ENCODE measurements at places on chromosomes 4 and X.
A peak's percentile ranks its signal among the peaks of the same experiment; 100 is the strongest.

DNA sequence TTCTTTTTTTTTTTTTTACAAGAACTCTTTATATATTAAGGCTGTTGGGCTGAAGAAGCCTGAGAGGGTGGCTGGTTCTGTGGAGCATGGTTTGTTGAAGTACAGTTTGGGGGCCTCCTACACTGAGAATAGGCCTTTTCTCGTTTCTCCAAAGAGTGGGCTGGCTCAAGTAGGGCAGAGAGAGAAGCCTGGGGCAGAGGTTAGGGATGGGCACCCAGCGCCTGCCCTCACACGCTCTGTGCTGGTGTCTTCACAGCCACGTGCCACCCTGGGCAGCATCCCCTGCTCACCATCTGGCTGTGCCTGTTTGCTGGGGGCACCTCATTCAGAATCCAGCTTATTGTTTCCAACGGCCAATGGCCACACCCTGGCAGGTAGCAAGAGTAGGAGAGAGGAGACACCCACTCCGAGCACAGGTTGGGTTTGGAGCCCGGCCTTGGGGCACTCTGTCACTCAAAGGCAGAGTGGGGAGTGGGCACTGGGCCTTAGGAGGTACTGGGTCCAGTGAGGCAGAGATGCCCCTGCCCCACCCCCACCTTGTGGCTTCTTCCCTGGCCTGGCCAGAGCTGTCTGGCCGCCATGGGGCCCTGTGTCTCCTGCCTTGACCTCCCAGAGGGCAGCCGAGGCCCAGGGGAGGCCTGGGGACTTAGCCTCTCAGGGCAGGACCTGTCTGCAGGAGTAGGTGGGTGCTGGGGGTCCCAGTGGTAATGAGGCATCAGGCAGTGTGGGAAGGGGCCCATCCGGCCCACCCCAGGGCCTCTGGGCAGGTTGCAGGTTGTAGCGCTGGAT is 2.9 kb downstream of the MSANTD1 start:
- no peak for DNase-seq

DNA sequence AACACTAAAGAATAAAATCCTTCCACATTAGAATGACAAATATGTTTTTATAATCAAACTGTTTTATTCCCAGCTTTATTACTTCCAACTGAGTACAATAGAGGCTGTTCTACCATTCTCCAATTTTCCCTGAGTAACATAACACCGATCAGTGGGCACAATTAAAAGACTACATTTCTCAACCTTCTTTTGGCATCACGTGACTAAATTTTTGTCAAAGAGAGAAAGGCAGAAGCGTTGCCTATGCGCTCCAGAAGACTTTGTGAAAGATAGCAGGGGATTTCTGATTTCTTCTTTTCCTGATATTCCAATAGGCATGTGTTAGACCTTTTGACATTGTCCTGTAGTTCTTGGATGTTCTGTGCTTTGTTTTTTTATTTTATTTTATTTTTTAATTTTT is 1705.6 kb upstream of the PCDH7 start:
- DNase-seq = no peak

- DNase-seq = no peak
Observed at GRCh38 chrX:56343664-56344063, 111.5 kb downstream of the KLF8 start.

GRCh38 chrX:63713526-63713925 is 71.5 kb downstream of the ARHGEF9 start:
- no peak for DNase-seq

GRCh38 chr4:526189-526909 is 27.3 kb downstream of the PIGG start:
- DNase-seq = no peak

- no peak for DNase-seq
Observed at GRCh38 chr4:154714339-154715040, 29.3 kb upstream of the LRAT start.

DNA sequence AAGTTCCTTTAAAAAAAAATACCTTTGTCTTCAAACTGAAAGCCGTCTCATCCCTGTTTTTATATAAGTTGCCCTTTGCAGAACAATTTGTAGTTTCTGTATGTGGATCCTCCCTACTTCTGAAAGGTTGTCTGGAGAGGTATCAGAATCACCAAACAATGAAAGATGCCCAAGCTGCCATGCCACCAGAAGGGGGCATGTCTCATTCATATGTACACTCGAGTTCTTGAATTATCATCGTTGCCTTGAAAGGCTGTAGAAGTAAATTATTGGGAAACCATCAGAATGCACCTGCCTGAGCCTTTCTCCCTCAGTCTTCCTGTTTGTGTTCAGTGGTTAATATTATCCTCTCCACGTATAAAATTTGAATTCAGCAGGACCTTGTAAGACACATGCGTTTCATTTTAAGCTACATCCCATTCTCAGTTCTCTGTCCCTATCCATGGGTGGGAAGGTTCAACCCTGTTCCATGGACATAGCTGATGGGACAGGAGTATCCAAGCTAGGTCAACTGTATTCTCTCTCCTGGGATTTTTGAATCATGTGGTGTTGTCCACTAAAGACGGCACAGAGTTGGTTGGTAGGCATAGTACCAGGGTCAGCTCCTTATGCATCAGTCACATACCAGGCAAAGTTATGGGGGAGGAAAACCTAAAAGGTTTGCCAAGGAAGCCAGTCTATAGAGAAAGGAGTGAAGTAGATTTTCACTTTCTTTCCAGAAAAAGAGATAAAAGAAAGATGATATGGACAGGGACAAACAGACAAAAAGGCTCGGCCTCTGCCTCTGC is 24.0 kb downstream of the GALNT7 start:
- peak; percentile 23 for DNase-seq

DNA sequence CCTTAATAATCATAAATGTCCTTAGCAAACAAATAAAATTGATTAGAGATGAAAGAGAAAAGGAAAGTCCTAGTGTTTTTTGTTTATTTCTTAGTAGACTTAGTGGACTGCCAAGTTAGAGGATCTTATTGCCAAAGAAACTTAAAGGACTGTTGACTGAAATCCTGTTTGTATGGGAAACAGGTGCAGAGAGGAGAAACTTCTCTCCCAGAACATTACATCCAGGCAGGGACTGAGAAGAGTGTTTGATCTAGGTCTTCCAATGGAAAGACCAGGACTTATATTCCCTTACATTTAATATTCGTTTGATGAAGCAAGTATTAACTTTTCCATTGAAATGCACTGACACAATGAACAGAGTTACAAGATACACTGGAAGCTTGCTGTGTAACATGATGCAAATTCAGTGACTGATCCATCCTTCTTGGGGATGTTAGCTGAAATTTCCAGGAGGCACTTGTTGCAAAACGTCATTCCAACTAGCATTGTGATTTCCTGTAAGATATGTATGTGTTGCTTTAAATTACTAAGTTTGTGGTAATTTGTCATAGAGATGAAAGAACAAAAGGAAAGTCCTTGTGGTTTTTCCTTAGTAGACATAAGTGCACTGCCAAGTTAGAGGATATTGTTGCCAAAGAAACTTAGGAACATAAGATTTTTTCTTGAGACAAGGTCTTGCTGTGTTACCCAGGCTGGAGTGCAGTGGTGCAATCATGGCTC is 505.6 kb downstream of the STIM2 start:
- DNase-seq = no peak

GRCh38 chrX:15834827-15835595 is 19.6 kb downstream of the AP1S2 start:
- DNase-seq = no peak

GRCh38 chrX:47558436-47558835 is 2.6 kb upstream of the ARAF start:
- DNase-seq = no peak

DNA sequence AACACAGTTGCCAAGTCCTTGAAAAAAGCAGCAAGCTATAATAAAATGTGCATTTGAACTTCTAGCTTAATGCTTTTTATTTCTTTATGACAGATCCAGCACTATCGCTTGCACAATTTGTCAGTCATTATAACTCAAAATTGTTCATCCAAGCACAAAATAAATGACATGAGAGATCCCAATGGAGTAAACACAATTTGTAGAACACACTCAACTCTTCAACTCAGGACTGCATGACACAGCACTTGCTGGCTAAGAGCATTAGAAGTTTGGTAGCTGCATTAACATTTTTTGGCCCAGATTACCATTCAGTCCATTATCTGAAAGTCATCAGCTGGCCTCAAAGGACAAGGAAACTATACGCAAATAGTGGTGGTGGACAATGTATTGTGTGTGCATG is 530.1 kb downstream of the INPP4B start:
- no peak for DNase-seq

DNA sequence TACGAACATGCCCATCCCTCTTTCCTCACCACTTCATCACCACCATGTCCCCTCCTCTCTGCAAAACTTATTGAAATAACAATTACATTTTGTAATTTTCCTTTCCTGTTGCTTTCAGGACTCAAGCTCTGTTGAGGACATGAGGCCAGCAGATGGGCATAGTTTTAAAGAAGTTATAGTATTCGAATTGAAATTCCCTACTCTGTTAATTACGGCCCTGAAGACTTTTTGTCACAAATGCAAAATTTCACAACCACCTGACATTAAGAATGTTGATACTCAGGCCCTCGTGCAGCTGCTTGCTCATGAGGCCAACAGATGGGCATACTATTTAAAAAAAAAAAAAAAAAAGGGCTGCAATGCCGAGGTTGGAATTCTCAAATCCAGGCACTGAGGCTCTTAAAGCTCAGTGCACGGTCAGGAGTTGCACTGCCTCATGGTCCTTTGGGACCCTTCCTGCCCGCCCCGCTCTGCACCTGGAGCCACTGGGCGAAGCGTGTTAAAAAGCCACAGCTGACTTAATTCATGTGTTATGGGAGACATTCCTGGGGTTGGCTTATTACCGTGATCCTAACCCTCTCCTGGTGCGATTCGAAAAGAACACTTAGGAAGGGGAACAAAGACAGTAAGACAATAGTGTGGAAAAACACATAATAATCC is 34.2 kb upstream of the FAT1 start:
- DNase-seq = no peak
